ENCODE measurements at places on chromosomes 16 and 17.

DNA sequence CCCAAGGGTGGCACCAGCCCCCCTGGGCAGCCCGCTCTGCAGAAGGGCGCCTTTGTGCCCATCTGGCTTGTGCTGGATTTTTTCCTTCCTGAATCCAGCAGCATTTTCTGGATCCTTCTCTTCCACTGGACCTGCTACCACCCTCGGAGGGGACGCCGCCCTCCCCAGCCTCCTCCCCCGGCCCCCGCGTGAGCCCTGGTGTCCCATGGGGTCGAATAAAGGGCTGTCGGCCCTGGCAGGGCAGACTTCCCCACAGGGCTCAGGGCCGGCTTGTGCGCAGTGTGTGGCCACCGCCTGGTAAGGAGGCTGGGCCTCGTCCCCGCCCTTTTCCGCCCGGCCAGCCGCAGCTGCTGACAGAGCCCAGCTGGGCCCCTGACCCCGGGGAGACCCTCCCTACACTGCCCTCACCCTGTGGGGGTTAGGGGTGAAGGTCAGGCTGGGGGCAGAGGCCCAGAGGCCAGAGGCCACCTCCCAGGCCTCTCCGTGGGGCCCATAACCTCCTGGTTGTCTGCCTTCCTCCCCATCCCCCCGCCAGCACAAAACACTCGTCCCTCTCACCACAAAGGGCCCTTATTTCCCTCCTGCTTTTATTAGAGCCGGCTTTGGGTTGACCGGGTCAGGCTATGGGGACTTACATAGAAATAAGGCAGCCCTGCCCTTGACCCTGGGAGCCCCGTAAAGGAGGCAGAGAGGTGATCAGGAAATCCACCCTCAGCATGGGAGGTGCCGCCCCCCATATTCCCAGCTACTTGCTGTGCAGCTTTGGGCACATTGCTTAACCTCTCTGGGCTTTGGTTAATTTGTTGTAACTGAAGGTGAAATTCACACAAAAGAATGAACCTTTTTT is 179.3 kb upstream of the CIBAR2 start:
- no peaks in the 10 kb centered on the region for H3K27me3 ChIP-seq
- no peaks in the 10 kb centered on the region for H3K4me1 ChIP-seq
- no peak overlapping the region for H3K27ac ChIP-seq
- H3K4me3 ChIP-seq = no peak overlapping the region
- H3K36me3 ChIP-seq = no peaks in the 10 kb centered on the region
- DNase-seq = no peak

GRCh38 chr17:14557480-14557879 is 256.6 kb downstream of the HS3ST3B1 start:
- H3K4me1 ChIP-seq = peaks cover 7% of the 10 kb centered on the region
- no peaks in the 10 kb centered on the region for H3K27me3 ChIP-seq
- DNase-seq = no peak
- H3K36me3 ChIP-seq = no peaks in the 10 kb centered on the region
- no peak overlapping the region for H3K4me3 ChIP-seq
- no peak overlapping the region for H3K27ac ChIP-seq

DNA sequence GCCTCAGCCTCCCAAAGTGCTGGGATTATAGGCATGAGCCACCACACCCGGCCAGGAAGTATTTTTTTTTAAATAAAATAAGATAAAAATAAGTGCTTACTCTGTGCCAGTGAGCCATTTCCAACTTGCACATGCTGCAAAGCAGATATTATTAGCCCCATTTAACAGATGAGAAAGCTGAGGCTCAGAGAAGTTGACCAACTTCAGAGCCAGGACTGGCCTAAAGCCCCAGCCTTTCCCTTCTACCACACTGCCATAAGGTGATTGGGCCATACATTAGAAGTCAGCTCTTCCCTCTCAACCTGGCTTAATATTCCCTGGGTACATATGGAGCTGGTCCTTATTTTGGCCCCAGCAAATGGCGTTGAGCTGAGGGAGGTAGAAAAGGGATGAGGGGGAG is 25.1 kb downstream of the NEUROD2 start:
- no peaks in the 10 kb centered on the region for H3K36me3 ChIP-seq
- no peak overlapping the region for H3K27ac ChIP-seq
- H3K4me3 ChIP-seq = no peak overlapping the region
- no peaks in the 10 kb centered on the region for H3K4me1 ChIP-seq
- DNase-seq = no peak

GRCh38 chr16:84633622-84634021 is 14.7 kb upstream of the KLHL36 start:
- no peaks in the 10 kb centered on the region for H3K27me3 ChIP-seq
- no peak for DNase-seq
- no peak overlapping the region for H3K27ac ChIP-seq
- no peak overlapping the region for H3K4me3 ChIP-seq
- H3K4me1 ChIP-seq = peaks cover 31% of the 10 kb centered on the region

DNA sequence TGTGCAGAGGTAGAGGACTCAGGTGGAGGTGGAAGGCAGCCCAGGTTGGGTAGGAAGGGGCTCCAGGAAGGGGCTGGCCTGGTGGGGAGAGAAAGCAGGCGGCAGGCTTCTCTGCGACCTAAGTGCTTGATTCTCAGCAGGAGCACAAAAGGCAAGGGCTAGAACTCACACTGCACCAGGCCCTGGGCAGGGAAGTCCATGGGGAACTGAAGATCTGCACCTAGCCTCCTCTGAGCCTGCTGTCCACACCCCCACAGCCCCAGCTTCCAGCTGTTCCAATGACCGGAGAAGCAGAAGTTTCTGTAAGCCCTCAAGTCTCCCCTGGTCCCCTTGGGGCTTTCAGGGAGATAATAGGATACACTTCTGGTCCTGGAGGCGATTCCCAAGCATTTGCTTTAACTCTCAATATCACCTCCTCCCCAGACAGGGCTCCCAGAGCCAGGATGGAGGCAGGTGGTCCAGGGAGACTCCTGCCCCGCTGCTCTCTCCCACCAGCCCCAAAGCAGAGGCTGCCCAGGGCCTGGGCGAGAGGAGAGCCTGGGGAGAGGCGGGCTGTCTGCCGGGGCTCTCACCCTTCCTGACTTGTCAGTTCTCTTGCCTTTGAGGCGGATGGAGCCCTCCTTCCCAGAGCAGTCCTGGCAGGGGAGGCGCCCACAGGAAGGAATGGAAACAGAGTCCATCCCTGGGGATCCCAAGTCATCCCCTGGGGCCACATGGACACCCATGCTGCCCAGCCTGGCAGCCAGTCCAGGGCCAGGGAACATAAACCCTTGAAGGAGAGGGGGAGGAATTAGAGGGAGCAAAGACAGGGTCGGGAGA is 126.0 kb downstream of the RBFOX3 start:
- no peaks in the 10 kb centered on the region for H3K4me1 ChIP-seq
- no peak for DNase-seq
- H3K27ac ChIP-seq = no peak overlapping the region
- H3K4me3 ChIP-seq = no peak overlapping the region

DNA sequence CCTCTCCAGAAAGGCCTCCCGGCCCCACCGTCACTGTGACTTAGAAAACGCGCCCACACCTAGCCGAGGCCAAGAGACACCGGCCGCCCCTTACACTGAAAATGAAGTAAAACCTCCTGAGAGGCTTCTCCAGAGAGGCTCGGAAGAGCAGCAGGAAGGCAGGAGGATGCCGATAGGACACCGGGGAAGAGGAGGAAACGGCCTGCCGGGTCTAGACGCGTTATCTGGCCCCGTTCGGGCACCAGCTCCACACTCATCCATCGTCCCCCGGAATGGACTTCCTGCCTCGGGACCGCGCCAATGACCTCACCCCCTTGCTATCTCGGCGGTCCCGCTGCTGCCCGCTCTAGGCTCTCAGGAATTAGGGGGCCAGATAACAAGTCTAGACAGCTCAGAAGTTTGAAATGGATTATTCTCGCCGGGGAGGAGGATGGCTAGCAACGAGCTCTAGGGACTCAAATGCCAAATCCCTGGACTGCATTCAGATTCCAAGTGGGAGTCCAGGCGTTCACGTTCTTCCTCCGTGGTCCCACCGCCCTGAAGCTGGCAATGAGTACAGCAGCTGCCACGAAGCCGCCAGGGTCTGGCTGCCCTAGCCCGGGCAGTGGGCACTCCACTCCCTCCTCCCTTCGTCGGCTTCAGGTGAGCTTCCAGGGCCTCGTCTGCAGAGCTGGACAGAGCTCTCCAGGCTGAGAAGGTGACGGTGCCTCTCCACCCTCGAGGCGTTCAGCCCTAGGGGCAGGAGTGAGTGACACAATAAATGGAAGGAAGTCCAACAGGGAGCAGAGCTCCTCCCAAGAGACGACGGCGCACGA is 350.9 kb downstream of the FOXL1 start:
- no peak for DNase-seq
- H3K4me1 ChIP-seq = no peaks in the 10 kb centered on the region
- peaks cover 58% of the 10 kb centered on the region for H3K27me3 ChIP-seq
- H3K4me3 ChIP-seq = no peak overlapping the region
- H3K36me3 ChIP-seq = no peaks in the 10 kb centered on the region

DNA sequence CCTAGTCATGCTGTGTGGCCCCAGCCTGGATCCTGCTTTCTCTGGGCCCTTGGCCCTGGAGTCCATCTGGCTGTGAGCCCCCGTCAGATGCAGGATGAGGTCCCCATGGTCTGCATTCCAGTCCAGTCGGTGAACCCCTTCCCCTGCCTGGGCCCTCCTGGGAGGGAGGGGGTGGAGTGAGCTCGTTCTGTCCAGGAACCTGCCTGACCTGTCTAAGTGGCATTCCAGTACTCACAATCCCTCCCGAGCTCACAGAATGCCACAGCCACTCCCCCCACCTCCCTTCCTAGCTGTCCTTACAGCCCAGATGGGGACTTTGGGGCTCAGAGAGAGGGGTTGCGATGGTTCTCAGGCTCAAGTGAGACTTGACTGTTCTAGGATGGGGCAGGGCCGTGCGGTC is 15.5 kb downstream of the SPNS2 start:
- H3K4me1 ChIP-seq = peaks cover 9% of the 10 kb centered on the region
- no peaks in the 10 kb centered on the region for H3K27me3 ChIP-seq
- no peak for DNase-seq
- no peak overlapping the region for H3K27ac ChIP-seq

DNA sequence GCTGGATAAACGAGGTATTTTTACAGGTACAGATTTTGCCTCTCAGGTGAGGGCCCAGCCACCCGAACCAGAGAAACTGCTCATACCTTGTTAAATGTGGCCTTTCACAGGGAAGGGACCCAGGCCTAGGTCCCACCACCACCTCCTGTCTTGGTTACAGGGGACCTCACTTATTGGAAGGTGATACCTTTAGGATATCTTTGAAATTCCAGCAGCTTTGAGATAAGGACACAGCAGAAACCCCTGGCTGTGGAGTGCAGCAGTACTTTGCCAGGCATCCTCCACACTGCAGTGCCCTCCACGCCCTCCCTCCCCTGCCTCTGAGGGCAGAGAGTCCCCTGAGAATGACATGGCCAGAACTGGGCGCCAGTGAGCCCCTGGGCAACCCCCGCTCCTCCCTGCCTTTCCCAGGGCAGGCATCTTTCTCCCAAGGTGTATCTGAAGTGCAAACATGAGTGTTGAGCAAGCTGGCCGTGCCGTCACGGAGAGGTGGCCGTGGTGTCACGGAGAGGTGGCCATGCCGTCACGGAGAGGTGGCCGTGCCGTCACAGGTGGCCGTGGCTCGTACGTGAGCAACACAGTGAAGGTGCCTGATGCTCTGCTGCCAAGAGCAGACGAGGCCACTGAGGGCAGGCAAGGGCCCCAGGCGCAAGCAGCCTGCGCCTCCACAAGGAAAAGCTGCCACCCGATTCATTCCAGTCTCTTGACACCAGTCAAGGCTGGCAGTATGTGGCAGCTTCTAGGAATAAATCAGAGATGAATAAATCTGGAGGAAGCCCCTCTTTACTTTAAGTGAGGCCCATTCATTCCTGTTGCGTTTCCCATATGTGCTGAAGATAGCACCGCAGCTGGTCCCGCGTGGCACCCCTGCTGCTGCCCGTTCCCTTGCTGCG is 134.5 kb upstream of the CHMP6 start:
- peaks cover 20% of the 10 kb centered on the region for H3K36me3 ChIP-seq
- H3K4me1 ChIP-seq = peaks cover 47% of the 10 kb centered on the region
- H3K4me3 ChIP-seq = no peak overlapping the region
- H3K27ac ChIP-seq = no peak overlapping the region
- DNase-seq = no peak

GRCh38 chr16:51816929-51817328 is 665.9 kb upstream of the SALL1 start:
- H3K27me3 ChIP-seq = no peaks in the 10 kb centered on the region
- DNase-seq = no peak
- no peak overlapping the region for H3K27ac ChIP-seq
- H3K4me1 ChIP-seq = no peaks in the 10 kb centered on the region
- no peak overlapping the region for H3K4me3 ChIP-seq
- no peaks in the 10 kb centered on the region for H3K36me3 ChIP-seq

DNA sequence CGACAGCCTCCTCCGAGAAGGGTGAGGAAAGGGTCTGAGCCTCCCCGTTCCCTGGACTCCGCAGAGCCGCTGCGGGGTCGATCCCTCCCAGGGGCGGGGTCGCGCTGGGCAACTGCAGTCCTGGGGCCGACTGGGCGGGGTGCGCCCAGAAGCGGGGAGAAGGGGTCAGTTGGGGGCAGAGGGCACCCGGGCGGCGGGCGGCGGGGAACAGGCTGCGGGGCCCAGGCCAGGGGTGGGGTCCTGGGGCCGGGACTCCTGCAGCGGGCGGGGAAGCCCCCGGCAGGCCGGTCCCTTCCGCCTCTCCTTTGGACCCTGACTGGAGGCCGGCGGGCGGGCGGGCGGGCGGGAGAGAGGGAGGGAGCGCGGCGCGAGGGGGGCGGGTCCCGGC is 352 bp downstream of the GGNBP2 start:
- H3K27ac ChIP-seq = peak overlapping the region; percentile 96
- H3K27me3 ChIP-seq = no peaks in the 10 kb centered on the region
- no peak for DNase-seq

GRCh38 chr17:63247706-63248105 is 198.4 kb downstream of the CYB561 start:
- no peak overlapping the region for H3K4me3 ChIP-seq
- H3K27ac ChIP-seq = no peak overlapping the region
- H3K36me3 ChIP-seq = no peaks in the 10 kb centered on the region
- H3K4me1 ChIP-seq = no peaks in the 10 kb centered on the region
